Naive thymus-derived CD4-positive, alpha-beta T cell (primary cell): ENCODE measurements at places on chromosomes 7 and 10.

DNA sequence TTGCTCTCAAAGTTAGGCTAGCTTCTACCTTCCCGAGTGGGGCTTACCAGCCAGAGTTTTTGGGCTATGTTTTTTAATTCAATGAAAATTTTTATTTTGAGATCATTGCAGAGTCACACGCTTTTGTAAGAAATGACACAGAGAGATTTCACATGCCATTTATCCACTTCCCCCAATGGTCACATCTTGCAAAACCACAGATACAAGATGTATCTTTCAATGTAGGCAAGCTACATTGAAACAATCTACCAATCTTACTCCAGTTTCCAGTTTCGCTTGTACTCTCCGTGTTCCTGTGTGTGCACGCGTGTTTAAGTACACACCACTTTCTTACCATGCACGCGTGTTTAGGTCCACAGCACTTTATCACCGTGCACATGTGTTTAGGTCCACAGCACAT, 89.4 kb upstream of the LEP start:
- H3K27ac ChIP-seq = no peak overlapping the region
- no peaks in the 10 kb centered on the region for H3K36me3 ChIP-seq
- no peak overlapping the region for H3K4me3 ChIP-seq
- H3K4me1 ChIP-seq = no peaks in the 10 kb centered on the region

GRCh38 chr7:71770269-71770907, 638.4 kb downstream of the GALNT17 start:
- DNase-seq = no peak
- no peak overlapping the region for H3K4me3 ChIP-seq
- H3K27me3 ChIP-seq = no peaks in the 10 kb centered on the region
- no peak overlapping the region for H3K27ac ChIP-seq
- no peaks in the 10 kb centered on the region for H3K4me1 ChIP-seq
- H3K36me3 ChIP-seq = no peaks in the 10 kb centered on the region

DNA sequence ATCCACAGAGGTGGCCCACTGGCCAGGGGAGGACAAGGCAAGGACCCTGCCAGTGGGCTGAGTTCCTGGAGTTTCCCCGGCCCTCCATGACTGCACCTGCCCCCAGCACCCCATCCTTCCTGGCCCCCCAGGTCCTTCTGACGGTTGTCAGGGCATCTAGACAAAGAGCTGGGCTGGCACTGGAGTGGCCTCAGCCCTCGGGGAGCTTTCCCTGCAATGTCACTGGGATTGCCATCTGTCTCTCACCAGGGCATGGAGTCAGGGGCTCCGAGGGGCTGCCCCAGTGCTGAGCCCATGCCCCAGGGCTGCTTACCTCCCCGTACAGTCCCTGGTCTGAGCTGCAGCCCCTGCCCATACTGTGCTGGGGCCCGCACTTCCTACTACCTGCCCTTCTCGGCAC, 446.5 kb upstream of the MKI67 start:
- no peak for DNase-seq
- H3K27me3 ChIP-seq = no peaks in the 10 kb centered on the region
- no peaks in the 10 kb centered on the region for H3K4me1 ChIP-seq
- no peaks in the 10 kb centered on the region for H3K36me3 ChIP-seq
- no peak overlapping the region for H3K4me3 ChIP-seq

- H3K4me1 ChIP-seq = peaks cover 13% of the 10 kb centered on the region
- no peak overlapping the region for H3K27ac ChIP-seq
- DNase-seq = no peak
- no peaks in the 10 kb centered on the region for H3K27me3 ChIP-seq
- H3K36me3 ChIP-seq = no peaks in the 10 kb centered on the region
Measured at GRCh38 chr7:149717481-149717880, 55.9 kb downstream of the ZNF467 start.

- H3K4me1 ChIP-seq = peaks cover 18% of the 10 kb centered on the region
- H3K27ac ChIP-seq = no peak overlapping the region
- no peak overlapping the region for H3K4me3 ChIP-seq
- no peaks in the 10 kb centered on the region for H3K27me3 ChIP-seq
- no peaks in the 10 kb centered on the region for H3K36me3 ChIP-seq
Measured at GRCh38 chr10:8365935-8366911, 311.7 kb downstream of the GATA3 start.

DNA sequence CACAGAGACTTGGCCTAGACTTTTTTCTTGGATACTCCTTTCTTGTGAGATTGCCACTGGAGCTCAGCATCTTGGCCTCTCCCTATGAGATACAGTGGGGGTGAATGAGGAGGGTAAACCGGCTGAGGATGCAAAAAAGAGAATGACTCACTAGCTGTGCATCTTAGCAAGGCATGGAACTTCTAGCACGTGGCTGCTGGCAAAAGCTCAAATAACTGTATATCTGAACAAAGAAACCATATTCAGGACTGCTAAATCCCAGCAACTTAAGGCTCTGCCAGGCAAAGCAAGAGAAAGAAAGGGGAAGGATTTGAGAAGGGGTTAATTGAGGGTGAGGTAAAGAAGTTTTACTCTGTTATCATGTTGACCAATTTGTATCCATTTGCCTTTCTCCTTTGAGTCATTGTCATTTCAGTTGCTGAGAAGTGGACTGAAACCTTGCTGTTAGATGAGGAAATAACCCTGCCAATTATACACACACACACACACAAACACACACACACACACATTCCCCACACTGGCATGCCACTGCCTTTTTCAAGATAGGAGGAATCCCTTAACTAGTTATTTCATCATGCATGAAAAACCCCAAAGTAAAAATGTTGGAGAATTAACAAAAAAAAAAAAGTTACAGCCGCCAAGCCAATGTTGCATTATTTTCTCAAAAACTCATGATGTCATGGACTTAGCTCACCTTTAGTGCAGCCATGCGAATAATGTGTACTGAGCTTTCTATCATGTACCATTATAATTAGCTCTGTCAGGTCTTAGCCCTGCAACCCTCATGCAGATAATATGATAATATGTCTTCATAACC, 997.3 kb downstream of the LRMDA start:
- no peaks in the 10 kb centered on the region for H3K36me3 ChIP-seq
- no peaks in the 10 kb centered on the region for H3K4me1 ChIP-seq
- no peak overlapping the region for H3K4me3 ChIP-seq
- no peak for DNase-seq
- H3K27ac ChIP-seq = no peak overlapping the region
